ENCODE measurements at places on chromosomes 7 and 10.

- DNase-seq, result peak; percentile 39
Observed at GRCh38 chr10:5527332-5528200, 2.8 kb downstream of the CALML3 start.

GRCh38 chr7:21898265-21898930 is 47.3 kb downstream of the CDCA7L start:
- DNase-seq, result no peak

GRCh38 chr7:105191331-105191730 is 177.3 kb downstream of the KMT2E start:
- no peak for DNase-seq

- DNase-seq, result no peak
Observed at GRCh38 chr7:57370739-57371098, 79.3 kb upstream of the ZNF716 start.

GRCh38 chr10:7593063-7593462 is 73.7 kb downstream of the ITIH5 start:
- no peak for DNase-seq

Measured in DMS79 (cell line).